ENCODE measurements at places on chromosomes 5 and 9.

- DNase-seq: no peak
These were observed 65.4 kb upstream of the ASTN2 start for GRCh38 chr9:117480253-117480652.

DNA sequence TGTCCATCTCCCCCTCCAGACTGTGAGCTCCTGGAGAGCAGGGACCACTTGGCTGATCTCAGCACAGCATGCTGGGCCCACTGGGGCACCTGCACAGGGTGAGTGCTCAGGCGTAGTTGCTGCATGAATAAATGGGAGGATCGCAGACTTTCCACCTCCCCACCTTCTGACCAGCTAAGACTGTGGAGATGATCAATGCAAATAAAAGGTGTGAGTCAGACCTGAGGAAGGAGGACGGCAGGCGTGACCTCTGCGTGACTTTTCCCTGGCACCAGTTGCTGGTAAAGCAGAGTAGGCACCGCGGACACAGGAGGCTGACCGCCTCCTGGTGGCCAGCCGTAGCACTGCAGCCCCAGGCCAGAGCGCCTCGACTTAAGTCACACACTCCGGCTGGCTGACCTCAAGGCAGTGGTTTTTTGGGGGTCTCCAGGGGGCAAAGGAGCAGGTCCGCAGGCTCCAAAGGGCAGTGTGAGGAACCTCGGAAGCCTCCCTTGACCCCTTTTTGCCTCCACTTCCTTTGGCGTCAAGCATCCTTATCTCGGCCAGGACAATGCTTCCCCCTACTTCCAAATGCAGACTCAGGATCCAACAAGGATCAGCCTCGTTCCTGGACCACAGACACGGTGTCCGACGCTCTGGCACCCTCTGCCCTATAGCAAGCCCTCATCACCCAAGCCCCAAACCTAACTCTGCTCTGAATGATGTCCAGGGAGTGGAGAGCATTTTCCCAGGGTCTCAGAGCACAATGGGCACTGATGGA, 12.7 kb upstream of the TDRD7 start:
- peak; percentile 69 for DNase-seq

DNA sequence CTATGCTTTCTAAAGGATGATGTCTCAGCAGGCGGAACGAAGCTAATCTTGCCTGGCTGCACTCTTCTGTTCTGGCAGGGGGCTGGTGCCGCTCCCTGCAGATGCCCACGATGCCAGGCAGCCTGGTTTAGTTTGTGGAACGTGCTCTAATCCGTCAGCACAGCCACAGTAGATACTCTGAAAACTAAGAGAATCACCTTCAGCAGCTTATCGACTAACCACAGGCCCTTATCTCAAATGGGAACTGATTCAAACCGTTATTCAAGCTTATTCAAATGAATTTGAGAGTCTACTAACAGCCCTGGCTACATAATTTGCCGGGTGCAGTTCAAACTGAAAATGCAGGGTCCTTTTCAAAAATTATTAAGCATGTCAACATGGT, 246.6 kb upstream of the ANKRD55 start:
- DNase-seq: peak; percentile 80

- peak; percentile 87 for DNase-seq
These were observed 169.2 kb downstream of the SLC12A2 start for GRCh38 chr5:128252756-128253155.

DNA sequence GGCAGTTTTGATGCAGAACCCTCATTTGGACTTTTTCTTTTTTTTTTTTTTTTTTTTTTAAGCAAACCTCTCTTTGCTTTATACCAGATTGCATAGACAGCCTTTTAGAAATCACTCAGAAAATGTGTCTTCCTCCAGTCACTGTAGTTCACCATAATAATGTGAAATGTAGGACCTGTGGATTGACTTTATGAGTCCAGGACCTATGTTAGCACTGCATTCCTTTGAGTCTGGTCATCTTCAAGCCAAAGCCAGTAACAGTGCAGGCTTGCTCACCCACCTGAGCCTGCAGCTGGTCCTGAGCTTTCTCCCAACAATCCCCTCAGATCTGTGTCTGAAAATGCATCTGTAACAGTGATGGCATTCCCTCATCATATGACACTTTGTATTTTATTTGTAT, 110.7 kb upstream of the NFIL3 start:
- peak; percentile 15 for DNase-seq

DNA sequence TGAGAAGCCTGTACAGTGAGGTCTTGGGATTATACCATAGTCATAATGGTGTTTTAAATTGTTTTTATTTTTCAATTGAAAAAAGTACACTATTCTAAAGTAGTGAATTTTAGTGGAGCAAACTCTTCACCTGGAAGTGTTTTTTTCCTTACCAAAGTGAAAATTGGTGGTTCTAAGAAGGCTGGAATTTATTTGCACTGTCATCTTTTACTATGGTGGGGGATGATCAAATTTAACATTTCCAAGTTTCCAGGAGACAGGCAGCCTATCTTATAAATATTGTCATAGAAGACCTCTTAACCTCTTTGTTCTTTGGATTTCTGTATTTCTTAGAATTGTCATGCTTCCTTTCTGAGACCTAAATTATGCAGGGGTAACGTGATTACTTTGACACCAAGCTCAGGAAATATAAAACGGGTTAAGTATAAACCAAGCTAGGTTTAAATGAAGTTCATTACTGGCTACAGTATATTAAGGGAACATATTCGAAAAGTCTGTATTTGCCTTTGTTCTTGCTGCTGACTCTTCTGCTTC, 20.2 kb downstream of the NDFIP1 start:
- no peak for DNase-seq

DNA sequence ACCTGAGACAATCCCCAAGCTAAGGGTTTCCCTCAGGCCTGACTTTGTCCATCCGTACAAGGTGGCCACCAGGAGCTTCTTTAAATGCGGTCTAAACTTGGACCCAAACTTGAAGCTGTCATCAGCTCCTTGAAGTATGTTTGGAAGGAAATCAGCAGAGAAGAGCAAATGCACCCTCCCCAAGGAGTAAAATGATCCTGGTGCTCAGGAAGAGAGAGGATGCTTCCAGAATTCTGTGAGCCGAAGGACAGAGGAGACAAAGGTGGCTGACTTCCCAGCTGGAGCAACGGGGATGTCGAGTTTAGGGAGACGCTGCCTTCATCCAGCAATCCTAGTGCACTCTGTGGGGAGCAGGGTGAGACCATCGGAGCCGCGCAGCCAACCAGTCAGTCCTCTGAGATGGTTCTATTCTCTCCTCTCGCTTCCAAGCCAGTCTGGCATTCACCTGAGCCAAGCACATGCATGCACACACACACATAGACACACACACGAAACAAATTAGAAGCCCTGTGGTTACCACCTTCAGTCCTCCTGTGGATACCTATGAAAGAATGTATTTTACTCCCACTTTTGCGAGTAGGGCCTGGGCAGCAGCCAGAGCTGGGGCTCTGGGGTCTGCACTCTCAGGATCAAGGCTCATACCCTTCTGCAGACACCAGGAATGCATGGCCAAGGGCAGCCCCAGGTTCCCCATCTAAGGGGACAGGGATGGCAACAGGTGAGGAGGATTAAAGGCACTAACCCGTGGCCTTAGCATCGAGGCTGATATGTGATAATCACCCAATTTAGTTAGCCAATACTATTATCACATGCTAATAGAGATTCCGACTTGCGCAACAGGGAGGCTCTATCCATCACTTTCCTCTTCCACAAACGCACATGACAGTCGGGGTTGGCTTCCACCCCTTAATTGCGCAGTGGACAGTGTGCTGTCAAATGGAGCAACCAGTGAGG, 75.8 kb downstream of the GTF3C4 start:
- no peak for DNase-seq

- no peak for DNase-seq
These were observed 364.4 kb downstream of the DNAH5 start for GRCh38 chr5:13580058-13580457.

DNA sequence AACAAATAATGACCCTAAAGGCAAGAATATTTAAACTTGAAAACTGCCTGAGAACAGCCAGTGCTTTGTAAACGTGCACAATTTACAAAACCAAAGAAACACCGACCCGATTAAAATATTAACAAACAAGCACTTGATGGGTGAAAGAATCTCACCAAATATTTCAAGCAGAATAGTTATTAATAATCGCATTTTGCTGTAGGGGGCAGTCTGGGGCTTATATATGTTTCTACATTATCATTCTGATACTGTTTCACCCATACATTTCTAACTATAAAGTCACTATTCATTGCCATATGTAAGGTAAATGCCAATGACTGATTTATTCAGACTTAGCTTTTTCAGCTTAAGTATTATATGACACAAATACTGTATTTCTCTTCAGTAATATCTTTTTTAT, 37.7 kb downstream of the UBAP2 start:
- peak; percentile 10 for DNase-seq

DNA sequence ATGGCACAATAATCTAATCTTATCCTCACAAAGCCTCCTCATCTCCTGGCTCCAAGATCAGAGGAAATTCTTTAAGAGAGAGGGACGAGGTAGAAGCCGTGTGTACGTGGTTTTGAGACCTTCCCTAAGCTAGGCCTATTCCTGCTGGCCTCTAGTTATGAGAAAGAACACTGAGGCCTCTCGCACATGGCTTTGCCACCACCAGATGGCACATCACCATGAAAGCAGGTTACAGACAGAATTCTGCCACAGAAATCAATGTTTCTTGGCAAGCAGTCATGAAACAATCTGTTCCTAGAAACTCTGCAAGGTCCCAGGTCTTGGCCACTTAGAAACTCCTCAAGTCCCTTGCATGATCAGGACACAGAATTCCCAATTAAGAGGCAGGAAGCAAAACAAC, 268.2 kb upstream of the TAS2R1 start:
- peak; percentile 25 for DNase-seq

DNA sequence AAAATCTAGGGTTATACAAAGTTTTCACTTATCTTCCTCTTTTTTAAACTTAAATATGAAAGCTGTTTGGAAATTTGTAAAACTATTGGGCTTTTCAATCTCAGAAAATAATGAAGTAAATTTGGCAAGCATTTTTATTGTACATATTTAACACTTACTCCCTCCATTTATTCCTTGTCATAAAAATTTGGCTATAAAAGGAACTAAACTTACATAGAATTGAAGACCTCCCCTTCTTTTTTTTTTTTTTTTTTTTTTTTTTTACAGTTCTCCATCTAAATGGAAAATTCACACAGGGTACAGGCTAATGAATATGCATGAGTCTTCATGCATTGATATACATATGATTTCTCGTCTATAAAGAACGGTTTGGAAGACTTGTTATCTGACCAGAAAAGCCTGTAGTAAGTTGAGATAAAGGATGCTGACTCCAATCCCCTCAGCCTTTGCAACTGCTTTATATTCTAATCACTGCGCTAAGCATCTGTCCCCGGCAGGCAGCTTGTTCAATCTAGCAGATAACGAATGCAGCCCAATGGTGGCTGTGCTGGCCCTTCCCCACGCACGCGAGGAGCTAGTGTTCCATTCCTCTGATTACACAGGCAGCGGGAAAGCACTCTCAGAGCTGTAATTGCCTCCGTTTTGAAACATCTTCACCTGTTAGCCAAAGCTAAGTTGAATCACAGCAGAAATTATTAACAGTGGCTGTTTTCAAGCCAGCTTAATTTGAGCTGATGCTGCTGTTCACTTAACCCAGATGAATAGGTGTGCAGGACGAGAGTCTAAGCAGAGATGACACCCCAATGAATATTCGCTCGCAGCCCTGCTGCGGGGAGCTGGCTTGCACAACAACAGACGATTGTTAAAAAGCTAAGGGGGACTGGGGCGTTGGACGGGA, 453.8 kb upstream of the ZNF608 start:
- peak; percentile 15 for DNase-seq

- no peak for DNase-seq
These were observed 26.2 kb downstream of the GRIA1 start for GRCh38 chr5:153516504-153517240.

- DNase-seq: no peak
These were observed 268.5 kb upstream of the NMUR2 start for GRCh38 chr5:152673601-152674000.

GRCh38 chr5:15388866-15389265, 111.1 kb upstream of the FBXL7 start:
- DNase-seq: no peak

- no peak for DNase-seq
These were observed 153.5 kb upstream of the KIF2A start for GRCh38 chr5:62152394-62153087.

DNA sequence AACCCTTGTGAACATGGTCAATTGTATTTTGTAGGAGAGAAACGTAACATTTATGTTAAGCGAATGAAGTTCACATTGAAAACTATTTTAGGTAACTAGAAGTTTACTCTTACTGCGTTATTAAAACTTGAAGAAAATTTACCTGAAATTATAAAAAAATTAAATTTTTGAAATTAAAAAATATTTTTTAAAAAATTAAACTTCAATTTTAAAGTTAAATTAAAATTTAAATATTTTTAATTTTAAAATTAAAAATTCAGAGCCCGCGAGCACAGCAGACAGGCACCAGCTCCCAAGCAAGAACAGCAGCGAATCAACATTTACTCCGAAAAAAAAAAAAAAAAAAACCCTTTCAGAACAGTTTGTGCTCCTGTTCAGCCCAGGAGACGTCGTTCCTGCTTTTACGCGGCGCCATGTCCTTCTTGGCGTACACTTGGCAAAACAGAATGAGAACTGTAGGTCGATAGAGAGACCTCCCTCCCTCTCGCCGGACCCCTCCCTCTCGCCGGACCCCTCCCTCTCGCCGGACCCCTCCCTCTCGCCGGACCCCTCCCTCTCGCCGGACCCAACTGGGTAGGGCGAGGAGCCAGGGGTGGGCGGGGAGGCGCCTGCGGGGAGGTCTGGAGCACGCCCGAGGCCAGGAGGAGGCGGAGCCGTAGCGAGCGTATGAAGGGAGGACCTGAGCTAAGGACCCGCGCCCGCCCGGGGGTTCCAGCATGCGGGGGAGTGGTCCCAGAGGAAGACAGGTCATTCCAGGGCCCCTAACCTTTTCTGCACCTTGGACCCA, 235.8 kb downstream of the ROR2 start:
- DNase-seq: peak; percentile 77

DNA sequence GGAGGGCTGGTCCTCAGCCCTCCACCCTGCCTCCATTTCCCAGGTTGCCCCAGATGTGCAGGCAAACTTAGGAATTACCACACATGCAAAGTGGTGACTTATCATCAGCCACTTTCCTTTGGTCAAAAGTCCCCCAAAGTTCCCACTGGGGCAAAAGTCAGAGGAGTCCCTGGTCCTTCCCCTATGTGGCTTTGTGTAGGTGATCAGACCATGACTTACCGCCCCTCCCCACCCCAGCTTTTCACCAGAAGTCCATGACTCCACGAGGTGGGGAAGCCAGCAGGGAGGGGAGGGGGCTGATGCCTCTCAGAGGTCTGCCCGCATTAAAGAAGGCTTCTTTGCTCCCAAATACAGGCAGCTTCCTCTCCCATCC, 5.8 kb downstream of the TRAF1 start:
- no peak for DNase-seq

GRCh38 chr5:59464969-59465368, 428.6 kb downstream of the PDE4D start:
- DNase-seq: no peak

- DNase-seq: no peak
These were observed 376.0 kb upstream of the IRX2 start for GRCh38 chr5:3127423-3127911.

- no peak for DNase-seq
These were observed 121.8 kb upstream of the ELL2 start for GRCh38 chr5:96083361-96083881.

GRCh38 chr5:10875201-10875768, 114.3 kb upstream of the DAP start:
- peak; percentile 63 for DNase-seq
